ENCODE measurements at places on chromosomes 7 and 10. TPM values are rescaled to one million over a fixed set of nuclear protein-coding genes. Genes with fewer than 3 reads are reported as not detected.

DNA sequence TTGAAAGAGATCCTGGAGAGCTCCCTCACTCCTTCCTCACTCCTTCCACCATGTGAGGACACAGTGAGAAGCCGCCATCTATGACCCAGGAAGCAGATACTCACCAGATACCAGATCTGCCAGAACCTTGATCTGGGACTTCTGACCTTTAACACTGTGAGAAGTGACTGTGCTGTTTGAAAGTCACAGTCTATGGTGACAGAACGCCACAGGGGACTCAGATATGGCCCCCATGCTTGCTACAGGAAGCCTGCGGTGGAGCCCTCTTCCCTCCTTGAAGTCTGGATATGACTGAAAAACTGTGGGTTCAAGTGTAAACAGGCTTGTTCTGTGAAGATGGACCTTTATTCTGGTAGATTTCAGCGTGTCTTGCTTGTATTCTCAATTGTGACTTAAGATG is 297.8 kb downstream of the KLF6 start:
- no peak for DNase-seq

- DNase-seq = no peak
These were observed 253.9 kb downstream of the PPP1R3A start for GRCh38 chr7:113664867-113665266.

- no peak for DNase-seq
These were observed 28.9 kb downstream of the FBXW4 start for GRCh38 chr10:101666083-101666482.

DNA sequence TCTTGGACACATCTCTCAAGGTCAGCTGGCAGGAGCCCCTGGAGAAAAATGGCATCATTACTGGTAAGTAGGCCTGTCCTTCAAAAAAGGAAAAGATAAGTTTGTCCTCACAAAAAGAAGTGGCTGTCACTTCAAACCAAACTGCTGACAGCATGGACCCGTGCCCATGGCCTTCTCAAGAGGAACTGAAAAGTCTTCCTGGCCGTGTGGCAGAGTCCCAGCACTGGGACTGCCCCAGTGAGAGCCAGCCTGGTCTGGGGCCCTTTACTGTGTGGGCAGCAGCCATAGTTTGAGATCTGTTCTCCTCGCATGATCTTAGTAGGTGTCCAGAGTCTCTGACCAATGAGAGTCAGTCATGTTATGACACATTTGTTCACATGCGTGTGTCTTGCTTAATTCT is 614.2 kb upstream of the FOXK1 start:
- no peak for DNase-seq

GRCh38 chr10:100662067-100662466 is 83.3 kb upstream of the PAX2 start:
- DNase-seq = no peak

DNA sequence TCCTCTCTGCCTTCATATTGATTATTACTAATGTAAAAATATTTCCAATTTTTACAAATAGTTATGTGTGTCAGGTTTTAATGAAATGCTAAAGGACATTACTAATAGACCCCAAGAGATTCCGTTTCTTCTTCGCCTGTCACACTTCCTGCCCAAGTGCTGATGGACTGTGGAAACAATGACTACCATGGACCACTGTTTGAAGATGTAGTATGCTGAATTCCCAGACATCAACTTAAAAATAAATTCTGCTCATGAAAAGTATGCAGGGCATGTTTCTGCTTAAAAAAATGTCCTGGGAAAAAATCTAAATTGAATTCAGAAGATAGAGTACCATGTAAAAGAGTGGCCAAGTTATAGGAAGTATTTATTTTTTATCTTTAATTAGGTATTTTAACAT is 52.1 kb downstream of the ST7 start:
- DNase-seq = no peak

DNA sequence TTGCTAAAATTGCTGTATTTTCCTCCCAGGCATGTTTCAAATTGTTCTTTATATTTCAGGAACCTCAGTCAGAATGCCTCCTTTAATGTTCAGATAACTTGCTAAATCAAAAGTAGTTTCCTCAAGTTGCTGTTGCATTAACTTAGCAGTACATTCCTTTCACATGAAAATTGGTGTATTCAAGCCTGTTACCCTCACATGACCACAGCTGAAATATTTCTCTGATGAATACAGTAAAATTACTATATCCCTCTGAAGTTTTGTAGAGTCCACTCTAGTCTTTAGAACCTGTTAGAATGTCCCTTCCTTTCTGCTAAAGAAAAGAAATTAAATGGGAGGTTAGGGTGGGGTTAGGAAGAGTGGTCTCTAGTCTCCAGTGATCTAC is 24.5 kb upstream of the C1GALT1 start:
- DNase-seq = no peak

GRCh38 chr7:134799377-134799776 is 19.9 kb downstream of the CALD1 start:
- no peak for DNase-seq

DNA sequence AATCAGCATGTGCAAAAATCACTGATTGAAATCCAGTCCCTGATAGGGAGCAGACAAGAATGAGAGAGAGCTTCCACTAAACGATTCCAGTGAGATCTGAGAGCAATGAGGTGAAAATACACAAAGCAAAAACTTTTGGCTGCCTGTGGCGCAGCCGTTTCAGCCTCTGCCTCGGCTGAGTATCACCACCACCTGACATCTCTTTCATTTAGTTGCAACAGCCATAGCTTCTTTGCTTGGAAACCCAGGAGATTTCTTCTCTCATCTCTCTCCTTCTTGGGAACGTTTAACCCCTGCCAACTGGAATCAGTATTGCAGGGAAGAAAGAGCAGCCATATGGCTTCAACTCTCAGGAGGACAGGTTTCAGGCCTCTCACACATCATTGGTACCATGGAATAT is 237.3 kb upstream of the AGK start:
- DNase-seq = no peak

DNA sequence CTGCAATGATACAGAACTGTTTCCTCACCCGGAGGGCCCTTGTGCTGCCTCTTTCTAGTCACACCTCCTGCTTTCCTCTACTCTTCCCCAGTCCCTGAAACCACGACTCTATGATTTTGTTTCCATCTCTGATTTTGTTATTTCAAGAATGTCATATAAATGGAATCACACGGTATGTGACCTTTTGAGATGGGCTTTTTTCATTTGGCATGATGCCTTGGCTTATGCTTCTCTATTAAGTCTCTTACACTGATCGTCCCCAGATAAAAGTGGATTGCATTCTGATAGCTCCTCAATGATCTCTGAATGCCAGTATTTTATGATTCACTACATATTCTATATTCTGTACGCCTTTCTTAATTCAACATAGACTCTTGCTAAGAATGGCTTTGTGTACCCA is 78.2 kb downstream of the GALNT11 start:
- DNase-seq = no peak

GRCh38 chr7:44067064-44067951 is 1.9 kb upstream of the PGAM2 start:
- DNase-seq = no peak

The FAM13C gene
- total RNA-seq = not detected

The RBP4 gene
- total RNA-seq = not detected

The CHST3 gene
- 0.05 TPM for total RNA-seq
